ENCODE measurements at places on chromosomes 4 and X.

GRCh38 chr4:8855818-8856245 is 15.8 kb downstream of the HMX1 start:
- DNase-seq = no peak

- DNase-seq = no peak
Observed at GRCh38 chr4:156677131-156677531, 294.5 kb downstream of the PDGFC start.

DNA sequence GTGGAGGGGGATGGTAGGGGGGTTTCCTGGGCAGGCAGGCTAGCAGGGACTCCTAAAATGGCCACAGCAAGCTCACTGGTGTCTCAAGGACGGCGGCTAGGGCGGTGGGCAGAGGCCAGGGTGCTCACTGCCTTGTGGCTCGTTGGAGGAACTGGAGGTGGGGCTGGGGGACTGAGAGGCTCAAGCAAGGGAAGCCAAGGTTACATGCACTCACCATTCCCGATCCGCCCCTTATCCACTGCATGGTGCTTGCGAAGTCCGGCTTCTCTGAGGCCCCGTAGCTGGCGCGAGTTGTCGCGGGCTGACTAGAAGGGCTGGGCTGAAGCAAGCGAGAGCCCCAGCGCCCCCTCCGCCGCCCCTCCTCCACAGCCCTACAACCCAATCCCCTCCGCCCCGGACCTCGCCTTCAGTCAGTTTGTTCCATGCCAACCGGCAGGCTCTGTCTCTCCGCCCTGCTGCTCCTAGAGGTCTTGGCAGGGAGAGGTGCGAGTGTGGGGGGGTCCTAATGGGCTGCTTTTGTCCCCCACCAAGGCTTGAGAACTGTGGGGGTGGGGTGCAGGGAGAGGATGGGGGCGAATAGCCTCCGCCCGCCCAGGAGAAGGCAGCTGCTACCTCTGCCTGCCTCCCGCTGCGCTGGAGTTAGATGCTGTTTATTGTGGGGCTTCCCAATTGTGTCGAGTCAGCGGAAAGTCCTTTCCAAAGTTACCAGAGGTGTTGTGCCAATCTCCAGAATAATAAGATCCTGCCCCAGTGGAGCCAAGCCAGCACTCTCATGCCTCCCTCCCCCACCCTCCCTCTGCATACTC is at the start of gene ARHGEF9:
ARHGEF9 (minus strand) TSS at position 313 of the 806 bp plus-strand sequence; CDS start at position 244, 69 bp downstream.
- DNase-seq = peak; percentile 54

- no peak for DNase-seq
Observed at GRCh38 chr4:76354517-76355473, 48.3 kb downstream of the STBD1 start.

GRCh38 chr4:58061967-58062366 is 951.8 kb upstream of the IGFBP7 start:
- no peak for DNase-seq

- DNase-seq = no peak
Observed at GRCh38 chrX:153209347-153209746, 30.3 kb downstream of the MAGEA1 start.

GRCh38 chr4:183096276-183096965 is 2.6 kb upstream of the WWC2 start:
- no peak for DNase-seq

DNA sequence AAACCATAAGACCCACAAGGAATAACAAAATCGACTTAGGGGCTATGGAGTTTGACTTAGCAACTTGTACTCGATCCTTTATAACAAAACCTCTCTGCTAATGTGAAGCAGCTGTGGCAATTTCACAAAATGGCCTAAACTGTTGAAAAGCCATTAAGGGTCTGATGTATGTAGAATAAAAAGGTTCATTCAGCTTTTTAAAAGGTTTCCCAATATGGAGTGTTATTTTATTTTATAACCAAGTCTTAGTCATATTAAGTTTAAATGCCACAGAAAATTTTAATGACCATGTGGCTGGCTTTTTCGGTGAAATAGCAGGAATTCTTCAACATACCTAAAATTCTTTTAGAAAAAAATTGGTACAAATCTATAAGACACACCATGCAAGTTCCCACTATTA is 291.8 kb upstream of the HAND2 start:
- no peak for DNase-seq

DNA sequence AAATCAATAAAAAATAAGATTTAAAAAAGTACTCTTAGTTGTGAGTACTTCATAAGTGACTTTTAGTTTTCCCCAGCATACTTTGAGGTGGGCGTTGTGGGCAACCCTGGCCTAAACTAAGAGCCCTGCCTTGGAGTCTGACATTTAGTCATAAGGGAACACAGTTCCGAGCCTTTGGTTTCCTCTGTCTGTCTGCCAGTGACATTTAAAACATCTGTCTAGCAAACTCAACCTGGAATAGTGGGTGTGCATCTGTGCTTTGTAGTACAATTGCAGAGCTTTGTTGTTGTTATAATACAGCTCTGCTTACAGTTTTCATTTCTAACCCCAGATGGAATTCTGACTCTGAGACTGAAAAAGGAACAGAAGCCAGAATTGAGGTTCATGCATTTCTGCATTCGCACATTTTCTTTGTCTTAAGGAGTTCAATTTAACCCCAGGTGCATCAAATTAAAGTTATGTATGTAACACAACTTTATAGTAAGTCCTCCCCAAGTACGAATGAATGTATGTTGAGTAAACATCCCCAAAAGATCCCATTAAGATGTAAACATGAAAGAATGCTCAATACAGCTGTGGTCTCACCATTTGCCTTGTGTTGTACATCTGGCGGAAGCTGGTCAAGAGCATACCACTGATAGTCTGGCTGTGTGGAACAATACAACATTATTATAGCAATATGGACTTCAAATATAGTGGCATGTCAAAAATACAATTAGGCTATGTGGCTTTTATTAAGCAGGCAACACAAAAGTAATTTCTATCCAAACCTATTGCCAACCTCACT is 25.9 kb downstream of the TNIP3 start:
- DNase-seq = no peak

DNA sequence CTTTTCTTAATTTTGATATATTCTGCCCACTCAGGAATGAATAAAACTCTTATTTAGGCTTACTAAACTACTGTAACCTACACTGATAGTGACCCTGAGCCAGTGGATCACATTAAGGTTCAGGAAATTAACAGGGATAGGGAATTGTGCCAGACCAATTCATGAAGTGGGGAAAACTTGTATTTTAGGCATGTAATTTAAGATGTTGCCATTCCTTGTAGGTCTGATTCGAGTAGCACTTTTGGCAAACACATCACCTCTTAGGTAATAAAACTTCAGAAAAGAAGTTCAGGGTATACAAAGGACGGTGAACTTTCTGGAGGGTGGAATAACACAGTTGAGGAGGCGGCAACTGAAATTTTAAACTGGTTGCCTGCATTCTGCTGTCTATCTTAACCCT is 54.9 kb downstream of the MND1 start:
- no peak for DNase-seq
